Adrenal gland (tissue), 19 donors: ENCODE measurements at places on chromosomes 2 and 18. TPM values are rescaled to one million over a fixed set of nuclear protein-coding genes. Genes with fewer than 3 reads are reported as not detected.

DNA sequence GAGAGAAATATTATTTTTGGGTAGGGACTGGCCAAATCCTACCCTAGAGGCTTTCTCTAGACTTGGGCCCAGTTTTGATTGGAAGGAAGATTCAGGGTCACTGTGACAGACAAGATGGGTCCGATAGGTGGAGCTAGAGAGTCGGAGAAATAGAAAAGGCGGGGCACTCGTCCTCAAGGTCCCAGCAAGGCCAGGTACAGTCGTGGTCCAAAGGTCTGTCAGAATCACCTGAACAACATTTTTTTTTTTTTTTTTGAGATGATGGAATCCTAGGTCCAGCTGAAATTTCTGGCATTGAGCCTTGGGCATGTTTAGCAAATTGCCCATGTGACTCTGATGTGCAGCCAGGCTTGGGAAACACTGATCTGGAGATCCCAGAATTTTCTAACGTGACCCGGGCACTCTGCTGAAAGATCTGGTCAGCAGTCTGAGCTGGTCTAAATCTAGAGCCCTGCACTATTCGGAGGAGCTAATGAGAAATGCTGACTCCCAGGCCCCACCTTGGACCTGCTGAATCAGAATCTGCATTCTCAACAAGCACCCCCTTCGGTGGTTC is 23.0 kb upstream of the NTSR2 start:
- H3K4me1 ChIP-seq: peaks cover 23% of the 10 kb centered on the region
- H3K27me3 ChIP-seq: no peaks in the 10 kb centered on the region
- H3K4me3 ChIP-seq: no peak overlapping the region
- H3K27ac ChIP-seq: no peak overlapping the region
- peak; percentile 57 for DNase-seq

DNA sequence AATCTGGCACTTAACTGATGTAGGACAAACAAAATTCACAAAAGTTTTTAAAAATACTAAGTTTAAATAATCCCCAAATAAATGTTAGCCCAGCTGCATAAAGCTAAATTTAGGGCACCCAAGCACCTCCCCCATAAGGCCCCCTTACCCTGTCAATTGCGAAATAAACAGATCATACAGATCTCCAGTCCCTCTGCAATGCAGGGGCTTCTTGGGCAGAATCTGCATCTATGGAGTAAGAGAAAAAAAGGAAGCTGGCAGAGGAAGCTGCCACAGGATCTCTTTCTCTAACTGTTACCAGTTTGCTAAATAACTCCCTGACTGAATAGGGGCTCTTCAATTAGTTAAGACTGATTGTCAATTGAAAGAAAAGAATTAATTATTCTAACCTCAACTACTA is 117.7 kb downstream of the MEMO1 start:
- no peak overlapping the region for H3K4me3 ChIP-seq
- no peak overlapping the region for H3K27ac ChIP-seq
- DNase-seq: no peak
- no peaks in the 10 kb centered on the region for H3K27me3 ChIP-seq
- no peaks in the 10 kb centered on the region for H3K36me3 ChIP-seq
- no peaks in the 10 kb centered on the region for H3K4me1 ChIP-seq

- no peak overlapping the region for H3K27ac ChIP-seq
- no peak for DNase-seq
- no peaks in the 10 kb centered on the region for H3K4me1 ChIP-seq
- no peak overlapping the region for H3K4me3 ChIP-seq
- H3K27me3 ChIP-seq: no peaks in the 10 kb centered on the region
Observed at GRCh38 chr2:169916623-169917022, 89.4 kb downstream of the UBR3 start.

GRCh38 chr2:237012577-237013267 is 73.0 kb upstream of the COPS8 start:
- H3K4me1 ChIP-seq: no peaks in the 10 kb centered on the region
- no peak overlapping the region for H3K4me3 ChIP-seq
- no peaks in the 10 kb centered on the region for H3K27me3 ChIP-seq
- no peak for DNase-seq
- H3K36me3 ChIP-seq: no peaks in the 10 kb centered on the region

DNA sequence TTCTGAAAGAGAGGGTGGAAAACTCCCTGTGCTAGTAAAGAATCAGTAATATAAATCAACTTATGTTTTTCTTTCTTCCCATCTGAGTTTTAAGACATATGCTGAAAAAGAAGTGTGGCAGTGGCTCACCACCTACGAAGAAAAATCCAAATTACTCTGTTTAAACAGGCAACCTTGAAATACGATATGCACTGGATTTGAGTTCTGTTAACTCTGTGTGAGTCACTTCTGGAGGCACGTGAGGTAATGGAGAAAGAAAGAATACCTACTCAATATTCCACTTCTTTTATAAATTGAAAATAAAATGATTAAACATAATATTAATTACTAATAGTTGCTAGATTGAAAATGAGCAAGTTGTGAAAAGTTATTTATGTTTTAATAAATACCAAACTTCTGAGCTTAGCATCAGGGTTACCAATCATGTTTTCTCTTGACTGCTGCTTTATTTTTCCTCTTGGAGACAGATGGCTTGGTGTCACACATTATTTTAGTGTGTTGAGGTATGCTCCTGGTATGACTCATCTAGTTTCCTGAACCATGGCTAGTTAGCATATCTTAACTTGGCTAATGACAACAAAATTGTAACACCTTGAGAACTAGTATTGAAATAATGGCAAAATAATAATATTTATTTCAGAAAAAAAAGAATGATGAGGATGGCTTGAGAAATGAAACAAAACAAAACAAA is 1705.5 kb upstream of the PIK3C3 start:
- H3K36me3 ChIP-seq: no peaks in the 10 kb centered on the region
- no peak for DNase-seq
- H3K27ac ChIP-seq: no peak overlapping the region
- no peaks in the 10 kb centered on the region for H3K4me1 ChIP-seq

DNA sequence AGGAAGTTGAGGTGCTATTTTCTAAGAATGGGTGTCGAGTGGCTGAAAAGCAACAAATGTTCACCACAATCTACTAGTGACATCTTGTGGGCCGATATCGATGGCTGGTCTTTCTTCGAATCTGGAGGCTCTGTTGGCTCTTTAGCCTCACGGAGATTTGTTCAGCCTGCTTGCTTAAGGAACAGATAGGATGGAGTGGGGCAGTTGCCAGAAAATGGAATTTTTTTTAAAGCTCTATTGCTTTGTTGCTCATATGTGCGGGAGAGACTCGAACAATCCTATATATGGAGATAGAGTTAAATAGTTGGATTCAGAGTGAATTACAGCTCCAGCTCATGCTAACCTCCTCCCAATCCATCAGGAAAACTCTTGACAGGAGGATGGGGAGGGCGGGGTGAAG is 70.9 kb upstream of the LYPD6B start:
- no peaks in the 10 kb centered on the region for H3K4me1 ChIP-seq
- no peak for DNase-seq
- no peaks in the 10 kb centered on the region for H3K36me3 ChIP-seq
- H3K4me3 ChIP-seq: no peak overlapping the region
- H3K27ac ChIP-seq: no peak overlapping the region

- H3K27me3 ChIP-seq: no peaks in the 10 kb centered on the region
- no peak overlapping the region for H3K4me3 ChIP-seq
- DNase-seq: no peak
- peaks cover 22% of the 10 kb centered on the region for H3K4me1 ChIP-seq
Observed at GRCh38 chr2:138711812-138712211, 68.4 kb downstream of the NXPH2 start.

GRCh38 chr2:26811791-26812694 is 26.2 kb downstream of the CENPA start:
- H3K4me3 ChIP-seq: no peak overlapping the region
- H3K27ac ChIP-seq: no peak overlapping the region
- no peaks in the 10 kb centered on the region for H3K27me3 ChIP-seq

GRCh38 chr2:179917272-179917671 is 55.9 kb upstream of the ZNF385B start:
- DNase-seq: no peak
- H3K4me1 ChIP-seq: no peaks in the 10 kb centered on the region
- H3K36me3 ChIP-seq: no peaks in the 10 kb centered on the region

DNA sequence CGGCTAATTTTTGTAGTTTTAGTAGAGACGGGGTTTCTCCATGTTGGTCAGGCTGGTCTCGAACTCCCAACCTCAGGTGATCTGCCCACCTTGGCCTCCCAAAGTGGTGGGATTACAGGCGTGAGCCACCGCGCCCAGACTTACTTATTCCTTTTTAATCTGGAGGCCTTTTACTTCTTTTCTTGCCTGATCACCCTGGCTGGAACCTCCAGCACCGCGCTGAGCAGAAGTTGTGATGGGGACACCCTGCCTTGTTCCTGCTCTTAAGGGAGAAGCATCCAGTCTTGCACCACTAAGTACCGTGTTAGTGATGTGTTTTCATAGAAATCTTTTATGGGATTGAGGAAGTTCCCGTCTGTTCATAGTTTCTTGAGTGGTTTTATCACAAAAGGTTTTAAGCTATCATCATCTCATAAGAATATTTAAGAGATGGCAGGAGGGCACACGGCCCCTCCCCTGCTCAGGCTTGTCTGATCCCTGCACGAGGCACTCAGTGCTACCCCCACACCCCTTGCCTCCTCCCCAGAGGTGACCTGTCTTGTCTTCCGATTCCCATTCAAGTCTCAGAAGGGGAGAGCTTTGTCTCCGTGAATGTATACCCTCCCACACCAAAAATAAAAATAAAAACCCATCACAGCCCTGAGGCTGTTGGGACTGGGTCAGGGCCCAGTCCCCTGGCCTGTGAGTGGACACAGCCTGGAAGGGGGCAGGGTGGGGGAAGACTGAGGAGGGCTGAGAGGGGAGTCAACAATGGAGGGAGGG is 65.3 kb upstream of the SMAD7 start:
- H3K27me3 ChIP-seq: no peaks in the 10 kb centered on the region
- H3K36me3 ChIP-seq: no peaks in the 10 kb centered on the region
- DNase-seq: no peak
- H3K4me3 ChIP-seq: no peak overlapping the region

DNA sequence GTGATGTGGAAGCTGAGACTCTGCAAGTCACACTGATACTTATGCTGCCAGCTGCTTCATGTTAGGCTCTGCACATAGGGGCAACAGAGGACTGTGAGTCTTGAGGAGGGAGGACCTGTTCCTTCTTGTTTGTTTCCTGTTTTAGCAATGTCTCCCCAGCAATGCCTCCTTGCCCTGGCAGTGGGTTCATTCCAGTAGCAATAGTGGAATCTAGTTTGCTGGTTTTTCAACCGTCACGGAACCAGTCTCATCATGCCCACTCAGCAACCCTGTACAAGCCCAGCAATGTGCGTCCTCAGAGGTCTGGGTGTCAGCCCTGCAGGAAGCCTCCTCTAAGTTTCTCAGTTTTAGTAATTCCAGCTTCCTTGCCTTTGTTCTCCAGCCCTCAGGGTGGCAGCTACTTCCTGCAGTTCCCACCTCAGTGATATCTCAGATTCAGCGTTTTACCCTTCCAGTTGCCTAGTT is 20.5 kb upstream of the ITGB6 start:
- H3K27me3 ChIP-seq: peaks cover 4% of the 10 kb centered on the region
- no peak overlapping the region for H3K27ac ChIP-seq
- no peaks in the 10 kb centered on the region for H3K36me3 ChIP-seq
- H3K4me1 ChIP-seq: peaks cover 13% of the 10 kb centered on the region
- DNase-seq: no peak
- H3K4me3 ChIP-seq: no peak overlapping the region

DNA sequence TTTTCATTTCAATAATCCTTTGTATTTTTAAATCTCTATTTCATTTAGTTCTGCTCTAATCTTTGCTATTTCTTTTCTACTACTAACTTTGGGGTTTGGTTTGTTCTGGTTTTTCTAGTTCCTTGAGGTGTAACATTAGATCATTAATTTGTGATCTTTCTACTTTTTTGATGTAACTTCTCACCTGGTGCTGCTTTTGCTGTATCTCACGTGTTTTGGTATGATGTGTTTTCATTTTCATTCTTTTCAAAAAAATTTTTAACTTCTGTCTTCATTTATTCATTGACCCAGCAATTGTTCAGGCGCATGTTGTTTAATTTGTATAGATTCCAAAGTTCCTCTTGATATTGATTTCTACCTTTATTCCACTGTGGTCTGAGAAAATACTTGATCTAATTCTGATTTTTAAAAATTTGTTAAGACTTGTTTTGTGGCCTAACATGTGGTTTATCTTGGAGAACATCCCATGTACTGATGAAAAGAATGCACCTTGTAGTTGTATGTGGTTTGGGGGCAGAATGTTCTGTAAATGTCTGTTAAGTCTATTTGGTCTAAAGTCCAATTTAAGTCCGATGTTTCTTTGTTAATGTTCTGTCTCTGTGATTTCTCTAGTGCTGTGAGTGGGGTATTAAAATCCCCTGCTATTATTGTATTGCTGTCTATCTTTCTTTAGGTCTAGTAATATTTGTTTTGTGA is 17.3 kb upstream of the MALT1 start:
- no peaks in the 10 kb centered on the region for H3K4me1 ChIP-seq
- no peak overlapping the region for H3K4me3 ChIP-seq
- H3K36me3 ChIP-seq: no peaks in the 10 kb centered on the region
- H3K27me3 ChIP-seq: no peaks in the 10 kb centered on the region

DNA sequence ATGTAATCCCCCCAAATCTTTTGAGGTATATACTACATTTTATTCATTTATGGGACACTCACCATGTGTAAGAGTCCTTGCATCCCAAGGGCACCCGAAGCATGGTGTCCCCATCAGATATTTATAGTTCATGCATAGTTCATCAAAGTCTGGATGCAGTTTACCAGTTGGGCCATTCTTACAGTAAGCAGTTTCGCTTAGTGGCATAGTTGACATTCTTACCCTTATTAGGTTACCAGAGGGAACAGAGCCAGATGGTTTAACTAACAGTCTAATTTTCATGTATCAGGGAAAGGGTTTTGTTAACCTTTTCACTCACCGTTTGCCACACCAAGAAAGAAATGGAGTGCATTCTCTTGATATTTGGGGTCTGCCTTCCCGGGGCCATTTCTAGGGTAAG is 7.1 kb downstream of the ZNF407 start:
- no peaks in the 10 kb centered on the region for H3K4me1 ChIP-seq
- no peaks in the 10 kb centered on the region for H3K36me3 ChIP-seq
- no peak for DNase-seq
- no peak overlapping the region for H3K27ac ChIP-seq
- H3K27me3 ChIP-seq: no peaks in the 10 kb centered on the region

- H3K36me3 ChIP-seq: no peaks in the 10 kb centered on the region
- H3K27ac ChIP-seq: no peak overlapping the region
- no peaks in the 10 kb centered on the region for H3K27me3 ChIP-seq
- no peak for DNase-seq
Observed at GRCh38 chr2:137937246-137937645, 27.0 kb upstream of the HNMT start.

The CHRNG gene
- not detected for total RNA-seq

The CYP27C1 gene
- 0.11 TPM for total RNA-seq

The TEX44 gene
- not detected for total RNA-seq
